ENCODE measurements at places on chromosomes 7 and 10.

GRCh38 chr7:121187222-121187621 is 141.6 kb upstream of the WNT16 start:
- DNase-seq, result no peak

GRCh38 chr10:2222631-2223030 is 485.3 kb upstream of the ADARB2 start:
- DNase-seq, result no peak

DNA sequence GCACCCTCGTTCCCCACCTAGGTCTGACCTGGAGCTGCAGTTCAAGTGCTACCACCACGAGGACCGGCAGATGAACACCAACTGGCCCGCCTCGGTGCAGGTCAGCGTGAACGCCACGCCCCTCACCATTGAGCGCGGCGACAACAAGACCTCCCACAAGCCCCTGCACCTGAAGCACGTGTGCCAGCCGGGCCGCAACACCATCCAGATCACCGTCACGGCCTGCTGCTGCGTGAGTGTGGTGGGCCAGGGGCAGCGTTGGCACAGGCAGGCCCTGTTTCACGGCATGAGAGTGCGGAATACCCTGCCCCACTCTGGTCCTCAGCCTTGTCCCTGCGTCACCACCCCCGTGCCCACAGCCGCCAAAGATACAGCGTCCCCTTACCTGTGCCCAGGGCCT is 46.6 kb upstream of the PPIF start:
- no peak for DNase-seq

DNA sequence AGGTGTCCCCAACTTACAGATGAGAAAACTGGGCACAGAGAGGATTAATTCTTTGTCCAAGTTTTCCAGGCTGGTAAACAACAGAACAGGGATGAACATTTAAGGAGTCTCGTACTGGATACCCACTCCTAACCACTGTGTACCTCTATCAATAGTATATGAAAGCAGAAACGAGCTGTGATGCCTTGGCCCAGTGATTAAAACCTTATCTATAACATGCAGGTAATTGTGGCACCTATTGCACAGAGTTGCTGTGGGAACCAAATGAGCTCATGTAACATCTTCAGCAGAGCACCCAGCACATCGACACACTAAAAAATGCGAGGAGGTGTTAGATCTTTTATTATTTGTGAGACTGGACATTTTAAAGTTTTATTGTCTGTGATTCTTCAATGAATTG is 1.6 kb downstream of the TMEM273 start:
- DNase-seq, result no peak

GRCh38 chr7:13639396-13639795 is 350.1 kb downstream of the ETV1 start:
- DNase-seq, result no peak

GRCh38 chr10:11255796-11256444 is 238.2 kb downstream of the CELF2 start:
- DNase-seq, result no peak

GRCh38 chr7:134513169-134513752 is 14.1 kb upstream of the AKR1B10 start:
- peak; percentile 18 for DNase-seq
